ENCODE measurements at places on chromosomes 4 and X.

GRCh38 chrX:108299704-108300103 is 138.5 kb downstream of the COL4A6 start:
- DNase-seq, result no peak

GRCh38 chr4:82889287-82889686 is 1.7 kb downstream of the SEC31A start:
- no peak for DNase-seq

GRCh38 chr4:75513526-75514130 is 575 bp downstream of the RCHY1 start:
- peak; percentile 18 for DNase-seq

GRCh38 chrX:123990169-123990568 is 28.7 kb downstream of the STAG2 start:
- DNase-seq, result no peak

DNA sequence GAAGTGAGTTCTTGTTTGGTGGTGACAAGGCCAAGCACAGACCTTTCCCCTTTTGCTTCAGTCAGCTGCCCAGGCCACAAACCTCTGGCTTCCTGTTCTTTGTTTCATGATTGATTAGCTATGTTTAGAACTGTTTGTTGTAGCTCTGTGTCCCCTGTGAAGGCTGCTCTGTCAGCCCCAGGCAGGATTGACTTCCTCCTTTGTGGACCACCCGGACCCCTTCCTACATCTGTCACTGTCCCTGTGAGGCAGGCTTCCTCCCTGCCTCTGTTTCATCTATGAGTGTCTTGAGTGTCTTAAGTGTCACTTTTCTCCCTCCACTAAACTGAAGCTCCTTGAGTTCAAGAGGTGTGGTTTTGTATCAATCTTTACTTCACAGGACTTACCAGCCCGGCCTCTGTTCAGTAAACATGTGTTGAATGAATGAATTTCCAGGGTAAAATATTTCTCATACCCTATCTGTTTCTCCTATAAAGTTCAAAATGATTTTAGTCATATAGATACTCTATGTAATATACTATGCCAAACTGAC is 83.5 kb downstream of the ZNF674 start:
- DNase-seq, result no peak

DNA sequence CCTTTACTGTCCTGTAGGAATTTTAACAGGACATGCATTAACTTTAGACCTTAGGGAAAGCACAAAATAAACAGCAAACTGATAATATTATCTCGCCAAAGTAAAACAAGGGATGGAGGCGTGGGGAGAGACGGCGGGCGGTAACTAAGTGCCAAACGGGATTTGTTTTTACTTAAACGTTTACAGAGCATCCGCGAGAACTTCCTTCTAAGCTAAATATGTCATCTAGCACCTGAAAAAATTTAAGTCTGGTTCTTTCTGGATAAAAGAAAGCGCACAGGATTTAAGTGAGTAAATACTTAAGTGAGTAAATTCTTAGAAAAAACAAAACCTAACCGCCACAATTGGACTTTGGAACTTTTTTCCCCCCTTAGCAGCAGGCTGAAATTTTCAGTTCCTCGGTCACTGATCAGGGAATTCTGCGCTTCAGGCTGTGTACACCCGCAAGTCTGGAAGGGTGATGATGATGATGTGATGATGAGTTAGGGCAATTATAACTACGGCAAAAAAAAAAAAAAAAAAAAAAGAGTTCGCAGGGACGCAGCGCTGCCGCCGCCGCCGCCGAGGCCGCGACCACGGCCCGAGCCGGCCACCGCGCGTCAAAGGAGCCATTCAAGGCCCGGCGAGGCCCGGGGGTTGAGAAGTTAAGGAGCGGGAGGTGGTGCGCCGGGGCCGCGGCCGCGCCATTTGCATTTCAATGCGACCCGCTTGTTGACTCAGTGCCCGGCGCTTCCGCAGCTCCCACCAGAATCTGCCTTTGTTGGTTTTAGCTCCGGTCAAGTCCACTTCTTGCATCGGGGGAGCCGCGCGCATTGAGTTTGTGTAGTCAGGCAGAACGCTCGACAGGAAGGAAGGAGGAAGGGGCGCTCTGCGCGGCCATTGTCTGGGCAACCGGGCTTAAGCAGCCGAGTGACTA is 108.8 kb downstream of the SPRY1 start:
- DNase-seq, result peak; percentile 4

DNA sequence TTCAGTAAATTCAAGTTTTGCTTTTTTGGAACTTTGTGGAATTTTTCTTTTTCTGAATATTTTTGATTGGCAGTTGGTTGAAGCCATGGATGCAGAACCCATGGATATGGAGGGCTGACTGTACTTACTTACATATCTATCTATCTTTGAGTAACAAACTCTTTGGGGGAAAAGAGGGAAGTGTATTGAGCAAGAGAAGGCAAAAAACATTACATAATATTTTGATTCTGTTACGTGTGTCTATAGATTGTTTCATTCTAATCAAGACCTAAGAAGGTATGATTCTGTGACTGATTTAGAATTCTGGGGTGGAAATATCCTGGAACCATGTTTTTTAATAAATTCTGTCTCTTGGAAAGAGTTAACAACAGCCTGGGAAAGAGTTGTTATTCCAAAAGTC is 31.5 kb downstream of the GRSF1 start:
- DNase-seq, result no peak

DNA sequence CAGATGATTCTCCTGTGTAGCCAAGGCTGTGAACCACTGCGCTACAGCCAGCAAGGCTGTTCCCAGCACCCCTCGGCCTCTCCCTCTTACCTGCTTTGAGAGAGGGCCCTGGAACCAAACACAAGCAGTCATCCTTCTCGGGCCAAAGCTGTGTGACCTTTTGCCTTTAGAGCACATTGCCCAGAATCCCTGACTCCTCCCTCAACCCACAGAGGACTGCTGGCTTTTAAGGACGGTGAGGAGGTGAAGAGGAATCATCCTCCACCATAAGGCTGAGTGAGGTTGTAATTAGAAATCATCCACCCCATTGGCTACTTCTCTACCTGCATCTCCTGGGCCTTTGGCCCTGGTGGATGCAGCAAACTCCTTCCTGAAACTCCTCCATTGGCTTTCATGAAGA is 93.6 kb upstream of the PJA1 start:
- DNase-seq, result no peak

Data from CD4-positive, alpha-beta T cell treated with Interleukin-1 beta for 1 hour (primary cell).